ENCODE measurements at places on chromosomes 1 and 21. TPM values are rescaled to one million over a fixed set of nuclear protein-coding genes. Genes with fewer than 3 reads are reported as not detected.

DNA sequence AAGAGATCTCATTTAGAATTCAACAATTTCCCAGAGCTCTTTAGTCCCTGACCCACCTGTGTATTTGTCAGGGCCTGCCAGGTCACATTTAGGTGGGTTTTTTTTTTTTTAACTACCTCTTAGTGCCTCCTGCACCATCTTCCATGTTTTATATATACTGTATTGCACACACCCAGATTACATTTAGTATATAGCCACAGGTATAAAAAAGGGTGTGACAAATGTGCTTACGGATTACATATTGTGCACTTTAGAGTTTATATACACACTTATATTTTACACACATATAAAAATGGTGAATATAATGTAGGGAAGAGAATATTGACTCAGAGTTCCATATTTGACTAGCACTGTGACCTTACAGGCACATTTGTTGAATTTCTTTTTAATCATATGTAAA lies 17.4 kb upstream of the LRIG2 start:
- no peak for DNase-seq

DNA sequence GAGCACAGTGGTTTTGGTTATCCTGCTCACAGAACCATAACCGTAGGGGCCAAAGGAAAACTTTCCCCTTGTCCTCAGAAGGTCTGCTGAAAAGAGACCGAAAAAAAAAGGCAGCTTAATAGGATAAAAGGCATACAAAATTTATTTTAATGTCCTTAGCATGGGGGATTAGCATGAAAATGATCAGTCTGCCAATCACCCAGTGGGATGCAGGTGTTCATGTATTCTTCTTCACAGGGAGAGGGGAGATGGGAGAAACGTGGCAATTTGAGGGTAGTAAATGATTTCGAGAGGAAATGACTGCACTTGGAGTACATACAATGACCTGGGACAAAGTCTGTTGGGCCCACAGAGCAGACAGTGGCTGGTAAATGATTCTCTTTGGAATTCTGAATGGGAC lies 194.0 kb downstream of the AJAP1 start:
- DNase-seq, result no peak

GRCh38 chr1:85502625-85503083 lies 37.7 kb upstream of the DDAH1 start:
- DNase-seq, result no peak

The FAM131C gene
- total RNA-seq, result 6.1 TPM

DNA sequence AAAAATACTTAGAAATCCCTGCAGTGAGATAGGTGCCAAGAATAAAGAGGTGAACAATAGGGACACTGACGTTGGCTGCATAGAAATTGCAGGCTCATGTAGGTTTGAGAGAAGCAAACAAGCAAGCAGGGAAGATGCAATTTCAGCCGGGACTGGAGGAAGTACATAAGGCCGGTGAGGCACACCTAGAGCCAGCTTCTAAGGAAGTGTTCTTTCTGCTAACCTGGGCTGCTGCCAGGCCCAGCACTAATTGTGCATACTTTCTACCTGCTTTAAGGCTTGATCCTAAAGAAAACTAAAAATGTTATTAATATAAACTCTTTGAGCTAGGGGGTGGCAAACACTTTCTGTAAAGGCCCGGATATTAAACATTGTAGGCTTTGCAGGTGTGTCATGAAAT lies 71.0 kb downstream of the LMO4 start:
- no peak for DNase-seq

The LRRC3 gene
- total RNA-seq, result 3.4 TPM

Measured in activated CD8-positive, alpha-beta T cell treated with anti-CD3 and anti-CD28 coated beads, Interleukin-2, amount 10 ng/mL, durations not matched to agents 7 days and 5 days (primary cell).